RPMI8226 (cell line): ENCODE measurements at places on chromosomes 5 and 9.

DNA sequence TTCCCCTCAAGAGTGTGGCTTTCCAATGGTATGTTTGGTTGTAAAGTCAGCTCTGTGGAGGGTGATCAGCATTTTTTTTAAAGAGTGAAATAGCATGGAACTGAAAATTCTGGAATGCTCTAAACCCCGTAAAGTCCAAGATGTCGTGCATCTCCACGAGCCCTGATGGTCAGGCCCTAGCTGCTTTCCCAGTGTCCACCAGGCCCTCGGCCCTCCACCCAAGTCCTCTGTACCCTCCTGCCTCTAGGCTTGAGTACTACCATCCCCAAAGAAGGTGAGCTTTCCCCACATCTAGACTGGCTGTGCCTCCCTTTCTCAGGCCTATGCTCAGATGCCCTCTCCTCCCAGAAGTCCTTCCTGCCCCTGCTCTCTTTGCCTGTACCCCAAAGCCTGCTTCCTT lies 280.3 kb downstream of the GADD45G start:
- no peak for DNase-seq

DNA sequence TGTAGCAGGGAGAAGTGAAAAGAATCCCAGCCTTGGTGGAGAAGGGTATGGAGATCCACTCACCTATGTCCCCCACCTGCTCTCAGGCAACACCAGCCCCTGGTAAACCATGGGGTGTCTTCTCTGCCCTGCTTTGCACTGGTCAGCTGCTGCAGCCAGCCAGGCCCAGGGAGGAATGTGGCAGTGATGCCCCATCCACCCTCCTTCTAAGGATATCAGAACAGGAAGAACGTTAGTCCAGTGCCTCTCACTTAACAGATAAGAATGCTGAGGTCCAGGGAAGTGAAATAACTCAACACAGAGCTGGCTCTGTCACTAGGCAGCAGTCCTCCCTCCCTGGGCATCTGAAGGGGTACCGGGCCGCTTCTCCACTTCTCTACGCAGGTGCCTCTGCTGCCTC lies 9.7 kb upstream of the PPIC start:
- DNase-seq = no peak

DNA sequence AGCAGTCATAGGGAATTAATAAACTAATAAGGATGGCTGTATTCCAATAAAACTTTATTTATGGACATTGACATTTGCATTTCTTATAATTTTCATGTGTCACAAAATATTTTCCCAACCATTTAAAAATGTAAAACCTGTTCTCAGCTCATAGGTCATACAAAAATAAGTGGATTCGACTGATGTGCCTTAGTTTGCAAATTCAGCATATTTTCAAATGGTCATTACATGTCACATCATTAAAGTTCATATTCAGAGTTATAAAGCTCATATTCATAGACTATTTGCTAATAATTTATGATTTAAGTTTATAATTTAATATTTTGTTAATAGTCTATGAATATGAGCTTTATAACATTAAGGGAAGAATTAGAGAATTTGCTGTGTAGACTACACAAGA lies 166.5 kb downstream of the LPAR1 start:
- no peak for DNase-seq

- no peak for DNase-seq
Observed at GRCh38 chr9:2363781-2364180, 257.8 kb upstream of the VLDLR start.

DNA sequence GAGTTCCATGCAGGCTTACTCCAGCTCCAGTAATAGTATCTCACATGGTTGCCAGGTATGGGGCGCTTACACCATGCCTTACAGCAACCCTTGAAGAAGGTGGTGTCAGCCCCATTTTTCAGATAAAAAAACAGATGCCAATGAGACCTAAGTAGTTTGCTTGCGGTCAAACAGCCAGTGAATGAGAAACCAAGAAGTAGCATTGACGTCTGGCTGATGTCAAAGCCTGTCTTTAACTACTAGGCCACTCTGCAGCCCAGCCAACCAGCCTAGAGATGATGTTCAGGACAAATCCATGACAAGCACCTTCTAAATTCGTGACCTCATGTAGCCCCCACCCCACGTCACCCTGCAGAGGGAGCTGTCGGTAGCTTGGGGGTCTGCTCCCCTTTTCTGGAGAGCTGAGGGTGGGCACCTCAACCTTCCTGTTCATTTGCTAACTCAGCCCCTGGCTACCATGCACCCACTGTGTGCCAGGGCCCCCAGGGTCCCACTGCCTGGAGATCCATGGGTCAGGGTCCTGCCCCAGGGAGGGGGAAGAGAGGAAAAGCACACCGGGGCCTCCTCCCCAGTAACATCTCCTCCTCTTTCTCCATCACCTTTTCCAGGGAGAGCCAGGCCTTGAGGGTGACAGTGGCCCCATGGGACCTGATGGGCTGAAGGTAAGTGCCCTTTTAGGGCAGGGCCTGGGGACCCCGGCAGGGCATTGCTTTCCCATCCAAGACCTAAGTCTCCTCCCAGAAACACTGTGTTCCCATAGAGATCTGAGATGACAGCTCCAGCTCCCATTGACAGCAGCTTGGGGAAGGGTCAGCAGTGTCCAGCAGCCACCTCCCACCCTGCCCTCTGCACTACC lies 52.5 kb upstream of the ORM1 start:
- DNase-seq = no peak

DNA sequence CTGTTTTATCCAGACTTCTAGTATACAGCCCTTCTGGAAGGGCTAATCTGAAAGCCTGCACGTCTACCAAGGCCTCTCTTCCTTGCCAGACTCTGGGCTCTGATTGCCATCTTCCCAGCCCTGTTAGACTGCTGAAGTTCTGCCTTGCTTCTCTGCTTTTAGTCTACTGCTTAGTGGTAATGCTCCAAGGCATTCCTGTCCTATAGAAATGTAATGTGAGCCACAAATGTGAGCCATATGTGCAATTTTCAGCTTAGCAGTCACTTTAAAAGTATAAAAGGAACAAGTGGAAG lies 32.1 kb downstream of the WNK2 start:
- DNase-seq = no peak

DNA sequence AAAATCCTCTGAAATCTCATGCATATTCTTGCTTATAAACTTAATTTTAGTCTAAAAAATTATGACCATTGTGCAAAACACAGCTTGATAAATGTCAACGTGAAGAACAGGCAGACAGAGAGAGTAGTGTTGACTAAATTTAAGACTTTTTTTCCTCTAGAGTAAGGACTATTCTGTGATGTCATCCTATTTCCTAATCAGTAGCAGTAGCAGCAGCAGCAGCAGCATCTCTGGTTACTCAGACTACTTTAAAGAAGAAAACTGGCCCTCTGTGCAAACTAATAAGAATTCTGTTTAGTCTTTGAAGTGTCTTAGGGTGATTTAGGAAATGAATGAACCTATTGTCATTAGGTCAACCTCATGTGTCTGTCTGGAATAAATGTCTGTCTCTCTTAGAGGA lies 403.0 kb downstream of the HINT1 start:
- DNase-seq = no peak

DNA sequence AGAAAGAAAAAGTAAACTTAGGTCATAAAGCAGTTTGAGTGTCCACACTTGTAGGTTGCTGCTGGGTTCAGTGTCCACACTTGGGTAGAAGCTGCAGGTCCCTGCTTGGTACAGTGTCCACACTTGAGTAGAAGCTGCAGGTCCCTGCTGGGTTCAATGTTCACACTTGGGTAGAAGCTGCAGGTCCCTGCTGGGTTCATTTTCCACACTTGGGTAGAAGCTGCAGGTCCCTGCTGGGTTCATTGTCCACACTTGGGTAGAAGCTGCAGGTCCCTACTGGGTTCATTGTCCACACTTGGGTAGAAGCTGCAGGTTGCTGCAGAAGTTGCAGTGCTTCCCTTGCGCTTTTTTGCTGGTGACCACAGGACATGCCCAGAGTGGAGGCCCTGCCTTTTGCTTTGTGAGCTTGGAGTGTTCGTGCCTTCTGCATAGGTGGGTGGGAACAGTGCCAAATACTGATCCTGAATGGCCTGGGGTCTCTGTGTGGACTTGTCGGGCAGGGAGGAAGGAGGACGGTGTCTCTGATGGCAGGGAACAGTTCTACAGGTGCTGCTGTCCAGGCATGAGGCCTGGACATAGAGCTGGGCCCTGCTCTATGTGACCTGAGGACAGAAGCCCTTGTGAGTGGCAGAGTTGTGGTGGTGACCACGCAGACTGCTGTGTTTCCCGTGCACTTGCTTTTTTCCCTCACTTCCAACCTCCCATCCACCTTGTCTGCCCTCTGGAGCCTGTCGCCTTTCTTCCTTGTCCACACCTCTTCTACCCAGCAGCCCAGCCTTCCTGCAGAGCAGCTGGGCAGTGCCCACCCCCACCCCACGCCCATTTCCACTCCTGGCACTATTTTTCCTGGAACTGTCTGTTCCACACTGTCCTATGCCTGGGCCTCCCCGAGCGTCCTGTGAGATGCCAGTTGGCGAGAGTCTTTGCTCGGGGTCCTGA lies 120.8 kb downstream of the EHMT1 start:
- DNase-seq = no peak

GRCh38 chr5:34042321-34042720 lies 692 bp downstream of the C1QTNF3 start:
- no peak for DNase-seq

GRCh38 chr5:60883229-60883628 lies 39.2 kb upstream of the ELOVL7 start:
- DNase-seq = no peak
